Neural crest cell (in vitro differentiated cells): ENCODE measurements at places on chromosomes 11 and 22.

DNA sequence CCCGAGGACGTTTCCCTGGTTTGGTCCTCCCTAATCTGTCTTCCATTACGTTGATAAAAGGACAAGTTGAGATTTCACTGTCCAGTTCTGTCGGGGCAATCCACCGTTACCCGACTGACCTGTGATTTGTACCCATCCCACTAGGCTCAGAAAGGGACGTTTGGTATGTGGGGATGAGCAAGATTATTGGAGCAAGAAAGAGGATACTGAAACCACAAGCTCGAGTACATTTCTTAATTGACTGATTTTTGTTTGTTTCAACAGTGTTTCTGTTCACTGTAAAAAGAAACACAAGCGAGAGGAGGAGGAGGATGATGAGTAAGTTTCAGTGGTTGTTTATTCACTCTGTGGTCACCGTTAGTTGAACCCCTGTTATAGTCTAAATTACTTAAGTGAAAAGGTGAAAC is 969 bp downstream of the CCDC117 start:
- no peak for DNase-seq

DNA sequence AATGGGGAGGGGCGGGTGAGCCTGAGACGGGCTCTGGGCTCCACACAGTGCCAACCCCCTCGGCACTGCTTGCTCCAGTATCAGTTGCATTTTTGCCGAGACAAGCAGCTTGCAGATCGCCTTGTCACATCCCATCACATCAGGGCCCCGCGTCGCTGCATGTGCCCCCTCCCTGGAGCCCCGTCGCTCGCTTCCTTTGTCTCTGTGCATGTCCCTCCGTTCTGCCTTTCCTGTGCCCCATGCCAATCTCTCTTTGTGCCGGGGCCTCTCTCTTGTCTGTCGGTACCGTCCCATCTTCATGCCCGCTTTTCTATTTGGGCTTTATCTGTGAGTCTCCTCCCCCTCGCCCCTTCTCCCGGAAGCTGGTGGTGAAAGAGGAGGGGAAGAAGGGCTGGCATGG is 202.2 kb downstream of the CEP164 start:
- DNase-seq: no peak

DNA sequence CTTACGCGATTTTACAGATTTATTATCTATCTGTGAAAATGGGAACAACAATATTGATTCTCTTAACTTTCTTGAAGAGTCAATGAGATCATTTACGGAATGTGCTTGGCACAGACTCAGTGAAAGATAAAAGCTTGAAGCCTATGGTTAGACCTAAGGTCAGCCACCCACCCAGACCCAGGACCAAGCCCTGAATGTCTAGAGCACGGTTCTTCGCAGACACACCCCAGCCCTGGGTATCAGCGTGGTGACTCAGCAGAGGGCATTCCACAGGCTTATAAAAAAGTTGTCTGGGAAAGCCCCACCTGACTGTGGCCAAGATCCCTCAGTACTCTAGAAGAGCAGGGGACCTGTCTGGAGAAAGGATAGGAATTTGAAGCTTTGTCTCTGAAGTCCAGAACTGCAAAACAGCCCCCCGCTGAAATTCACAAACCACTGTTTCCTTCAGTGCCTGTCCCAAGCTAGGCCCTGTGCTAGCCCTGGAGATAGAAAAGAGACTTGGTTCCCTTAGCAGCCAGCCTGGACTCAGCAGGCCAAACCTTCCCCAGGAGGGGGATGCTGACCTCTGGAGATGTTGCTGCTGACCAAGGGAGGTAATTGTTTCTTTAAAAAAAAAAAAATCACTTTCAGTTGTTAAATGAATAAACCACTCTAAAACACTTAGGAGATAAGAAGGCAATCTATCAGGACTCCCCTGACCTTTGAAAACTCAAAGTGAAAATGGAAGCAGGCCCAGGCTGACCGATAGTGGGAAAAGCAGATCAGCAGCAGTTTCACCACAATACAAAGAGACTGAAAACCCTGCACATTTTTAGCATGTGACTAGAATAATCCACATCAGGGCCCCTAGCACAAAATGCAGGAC is 114.0 kb downstream of the ABTB2 start:
- no peak for DNase-seq

DNA sequence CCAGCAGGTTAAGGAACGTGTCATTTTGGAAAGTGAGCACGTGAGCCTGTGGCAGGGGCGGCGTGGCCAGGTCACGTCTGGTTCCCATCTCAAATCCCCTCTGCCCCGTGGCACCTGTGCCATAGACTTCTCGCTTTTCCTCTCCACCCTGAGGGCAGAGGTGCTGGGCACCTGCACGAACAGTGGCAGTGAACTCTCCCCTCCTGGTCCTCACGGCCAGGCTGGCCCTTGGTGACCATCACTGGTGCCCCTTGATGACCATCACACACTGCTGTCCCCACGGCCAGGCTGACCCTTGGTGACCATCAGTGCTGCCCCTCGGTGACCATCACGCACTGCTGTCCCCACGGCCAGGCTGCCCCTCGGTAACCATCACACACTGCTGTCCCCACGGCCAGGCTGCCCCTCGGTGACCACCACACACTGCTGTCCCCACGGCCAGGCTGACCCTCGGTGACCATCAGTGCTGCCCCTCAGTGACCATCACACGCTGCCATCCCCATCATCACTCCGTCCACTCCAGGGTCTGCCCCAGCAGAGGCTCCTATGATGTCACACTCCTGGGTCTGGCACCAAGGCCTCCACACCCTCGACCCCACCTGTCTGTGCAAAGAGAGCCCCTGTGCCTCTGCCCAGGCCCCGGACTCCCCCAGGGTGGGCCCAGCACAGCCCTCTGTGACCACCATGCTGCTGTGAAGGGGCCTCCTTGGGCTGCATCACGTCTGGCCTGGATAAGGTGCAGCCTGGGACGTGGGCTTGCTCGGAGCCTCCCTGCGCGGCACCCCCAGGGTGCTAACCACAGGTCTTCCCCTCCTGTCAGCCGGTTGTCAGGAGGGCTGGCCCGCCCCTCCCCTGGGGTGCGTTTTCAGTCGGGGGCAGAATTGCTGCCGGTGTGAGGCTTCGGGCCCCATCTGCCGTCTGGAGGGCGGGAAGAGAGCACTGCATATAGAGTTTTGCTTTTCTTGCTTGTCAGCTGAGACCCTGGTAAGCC is 738.6 kb downstream of the BRD1 start:
- no peak for DNase-seq

GRCh38 chr11:84249344-84250135 is 963.4 kb upstream of the CCDC90B start:
- DNase-seq: no peak

DNA sequence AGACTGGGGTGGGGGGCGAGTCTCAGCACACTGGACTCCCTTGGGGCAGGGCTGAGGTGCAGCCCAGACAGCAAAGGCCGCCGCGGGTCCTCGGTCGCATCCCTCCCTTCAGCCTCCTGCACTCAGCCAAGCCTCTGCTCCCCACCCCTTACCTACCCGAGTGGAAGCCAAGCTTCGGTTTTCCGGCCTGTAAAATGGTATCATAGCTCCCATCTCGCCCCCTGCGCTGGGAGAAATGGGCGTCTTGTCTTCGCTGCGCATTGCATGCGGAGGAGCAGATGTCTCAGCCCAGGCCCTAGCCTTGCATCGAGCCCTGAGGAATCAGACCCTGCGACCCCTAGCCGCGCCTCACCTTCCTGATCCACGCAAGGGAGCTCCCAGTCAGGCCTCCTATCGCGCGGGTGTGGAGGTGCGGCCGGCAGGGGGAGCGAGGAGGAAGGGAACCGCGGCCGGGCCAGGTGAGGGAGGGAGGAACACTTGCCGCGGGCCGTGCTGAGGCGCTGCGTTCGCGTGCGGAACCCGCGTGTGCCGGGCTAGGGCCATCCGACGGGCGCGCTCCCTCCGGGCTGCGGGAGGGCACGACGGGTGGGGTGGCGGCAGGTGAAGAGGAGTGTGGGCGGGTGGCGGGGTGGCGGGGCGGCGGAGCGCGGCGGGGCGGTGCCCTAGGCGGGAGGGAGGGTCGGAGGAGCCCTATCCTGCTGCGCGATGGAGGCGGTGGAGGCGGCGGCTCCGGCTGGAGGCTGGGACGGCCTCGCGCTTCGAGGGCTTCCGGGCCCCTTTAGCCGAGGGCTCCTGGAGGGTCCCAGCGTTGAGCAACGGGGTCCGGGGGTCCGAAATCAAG is 4.1 kb upstream of the TBX1 start:
- no peak for DNase-seq

- DNase-seq: no peak
These were observed 11.9 kb upstream of the MRTFA start for GRCh38 chr22:40648386-40648785.

GRCh38 chr11:45872651-45873356 is 12.6 kb upstream of the MAPK8IP1 start:
- DNase-seq: peak; percentile 65

DNA sequence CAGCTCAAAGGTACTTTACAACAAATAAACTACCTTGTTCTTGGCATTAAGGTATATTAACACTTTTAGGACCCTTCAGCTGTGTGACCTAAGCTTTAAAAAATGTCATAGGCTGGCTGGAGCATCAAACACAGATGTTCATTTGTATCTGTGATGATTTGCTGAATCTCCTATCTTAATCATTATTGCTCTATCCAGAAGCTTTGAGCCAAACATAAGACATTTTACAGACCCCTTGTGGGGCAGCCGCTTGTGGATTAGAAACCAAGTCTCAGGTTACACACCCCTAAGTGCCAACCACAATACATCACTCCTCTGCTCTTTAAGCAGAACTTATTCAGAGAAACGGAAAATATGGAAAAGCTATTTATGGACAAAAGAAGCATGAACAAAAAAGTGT is 394.2 kb upstream of the CCDC90B start:
- DNase-seq: no peak

GRCh38 chr11:6210274-6210955 is 5.1 kb downstream of the C11orf42 start:
- DNase-seq: no peak

- DNase-seq: no peak
These were observed 36.6 kb downstream of the RPL3 start for GRCh38 chr22:39282645-39283321.

GRCh38 chr11:41309111-41309522 is 150.3 kb downstream of the LRRC4C start:
- DNase-seq: no peak

GRCh38 chr22:26918226-26918625 is 260.8 kb downstream of the MIAT start:
- DNase-seq: no peak

DNA sequence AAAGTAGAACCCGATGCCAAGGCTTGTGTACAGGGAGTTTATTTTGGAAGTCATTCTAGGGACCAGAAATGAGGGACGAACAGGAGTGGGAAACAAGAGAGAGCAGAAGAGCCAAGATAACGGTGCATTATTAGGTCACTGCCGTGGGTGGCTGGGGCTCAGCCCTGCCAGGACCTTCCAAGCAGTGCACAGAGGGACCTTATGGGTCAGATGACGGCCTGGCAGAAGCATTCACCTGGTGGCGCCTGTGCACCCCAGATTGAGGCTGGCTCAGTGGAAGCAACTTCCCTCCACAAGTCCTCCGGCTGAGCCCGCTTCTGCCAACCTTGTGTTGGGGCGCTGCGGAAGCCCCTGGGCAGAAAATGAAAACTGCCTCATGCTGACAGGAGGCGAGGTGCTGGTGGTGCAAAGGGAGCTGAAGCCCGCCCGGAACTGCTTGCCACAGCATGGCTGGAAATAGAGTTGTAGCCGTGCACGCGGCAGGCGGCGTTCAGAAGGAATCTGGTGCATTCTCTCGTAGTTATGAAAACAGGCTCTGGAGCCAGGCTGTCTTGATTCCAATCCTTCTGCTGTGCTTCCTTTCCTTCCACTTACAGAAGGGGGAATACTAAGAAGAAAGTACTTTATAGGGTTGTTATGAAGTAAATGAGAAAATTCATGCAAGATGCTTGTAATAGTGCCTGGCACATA is 22.2 kb upstream of the TP53I11 start:
- DNase-seq: no peak

DNA sequence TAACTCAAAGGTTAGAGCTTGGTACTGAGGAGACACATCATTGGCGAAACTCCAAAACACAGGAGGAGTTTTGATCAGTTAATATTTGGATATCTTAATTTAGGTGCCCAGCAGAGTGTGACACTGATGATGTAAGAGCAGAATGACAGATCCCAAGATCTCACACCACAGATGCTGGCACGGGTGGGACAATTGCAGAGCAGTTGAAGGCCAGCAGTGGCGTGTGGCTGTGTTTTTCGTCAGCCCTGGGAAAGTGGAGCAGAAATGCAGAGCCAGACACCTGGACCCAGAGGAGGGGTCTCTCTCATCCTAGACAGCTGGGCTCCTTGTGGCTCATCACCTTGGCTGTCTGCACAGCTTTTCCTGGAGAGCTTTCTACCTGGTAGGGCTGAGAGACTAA is 59.7 kb upstream of the CTTN start:
- no peak for DNase-seq

DNA sequence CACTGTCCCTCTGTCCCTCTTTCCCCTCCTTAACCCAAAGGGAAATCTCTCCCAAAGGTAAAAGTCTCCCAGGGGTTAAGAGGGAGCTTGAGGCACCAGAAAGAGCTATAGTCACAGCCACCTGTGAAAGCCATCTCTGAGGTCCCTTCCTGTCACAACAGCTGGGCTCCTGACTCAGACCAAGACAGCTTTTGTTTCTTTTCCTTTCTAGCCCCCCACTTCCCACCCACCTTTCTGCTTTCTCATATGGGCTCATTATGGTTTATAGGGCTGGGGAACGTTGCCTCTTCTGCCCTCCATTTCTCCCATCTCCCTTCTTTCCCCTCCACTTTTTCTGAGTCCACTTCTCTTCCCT is 19.1 kb downstream of the MIF start:
- no peak for DNase-seq

DNA sequence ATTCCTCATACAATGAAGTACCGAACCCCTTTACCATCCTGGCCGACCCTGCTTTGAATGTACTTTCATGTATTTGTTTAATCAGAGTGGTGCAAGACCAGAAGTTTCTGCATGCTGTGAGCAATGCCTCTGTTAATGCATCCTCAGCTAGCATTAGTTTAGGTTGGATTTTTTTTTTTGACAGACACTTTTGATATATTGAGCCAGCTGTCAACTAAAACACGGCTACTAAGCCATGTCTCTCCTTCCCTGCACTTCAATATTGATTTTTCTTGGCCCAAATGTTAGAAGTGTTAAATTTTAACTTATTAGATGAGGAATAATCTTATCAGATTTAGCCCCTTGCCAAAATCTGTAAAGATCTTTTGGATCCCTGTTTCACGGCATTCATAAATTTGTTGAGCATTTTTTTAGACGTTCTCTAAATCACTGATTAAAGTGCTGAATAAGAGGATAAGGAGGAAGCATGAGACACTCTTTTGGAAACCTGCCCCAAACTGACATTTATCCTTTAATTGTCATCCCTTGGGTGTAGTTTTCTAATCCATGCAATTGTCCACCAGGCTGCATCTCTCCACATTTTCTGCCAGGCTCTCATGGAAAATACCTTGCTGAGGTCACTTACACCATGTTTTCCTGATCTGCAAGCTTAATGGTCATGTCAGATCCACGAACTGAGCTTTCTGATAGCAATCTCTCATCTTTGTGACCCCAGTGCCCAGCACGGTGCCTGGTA is 130.7 kb downstream of the FEZ1 start:
- no peak for DNase-seq
